ENCODE measurements at places on chromosomes 6 and 20.

GRCh38 chr6:167829513-167829912 lies 2.8 kb downstream of the AFDN start:
- no peak for DNase-seq

GRCh38 chr20:39234520-39235095 lies 272.5 kb downstream of the DHX35 start:
- DNase-seq = no peak

DNA sequence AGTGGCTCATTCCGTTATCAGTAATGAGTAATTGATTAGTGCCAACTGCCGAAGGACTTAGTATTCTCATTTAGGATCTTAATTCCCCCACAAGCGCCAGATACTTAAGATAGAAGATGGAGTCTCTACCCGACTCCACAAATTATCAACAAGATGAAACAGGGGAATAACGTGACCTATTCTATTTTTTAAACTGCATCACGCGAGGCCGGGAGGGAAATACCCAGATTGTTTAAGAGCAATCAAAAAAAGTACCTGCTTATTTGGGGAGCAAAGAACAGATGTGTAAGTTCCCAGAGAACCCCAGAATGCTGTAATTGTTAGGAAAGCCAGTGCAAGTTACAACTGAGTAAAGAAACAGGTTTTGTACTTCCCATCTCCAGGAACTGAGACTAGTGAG lies 1.1 kb upstream of the MAP3K5 start:
- DNase-seq = no peak

GRCh38 chr6:131042664-131043063 lies 20.4 kb downstream of the EPB41L2 start:
- no peak for DNase-seq

GRCh38 chr6:22102671-22103070 lies 194.2 kb downstream of the PRL start:
- no peak for DNase-seq

DNA sequence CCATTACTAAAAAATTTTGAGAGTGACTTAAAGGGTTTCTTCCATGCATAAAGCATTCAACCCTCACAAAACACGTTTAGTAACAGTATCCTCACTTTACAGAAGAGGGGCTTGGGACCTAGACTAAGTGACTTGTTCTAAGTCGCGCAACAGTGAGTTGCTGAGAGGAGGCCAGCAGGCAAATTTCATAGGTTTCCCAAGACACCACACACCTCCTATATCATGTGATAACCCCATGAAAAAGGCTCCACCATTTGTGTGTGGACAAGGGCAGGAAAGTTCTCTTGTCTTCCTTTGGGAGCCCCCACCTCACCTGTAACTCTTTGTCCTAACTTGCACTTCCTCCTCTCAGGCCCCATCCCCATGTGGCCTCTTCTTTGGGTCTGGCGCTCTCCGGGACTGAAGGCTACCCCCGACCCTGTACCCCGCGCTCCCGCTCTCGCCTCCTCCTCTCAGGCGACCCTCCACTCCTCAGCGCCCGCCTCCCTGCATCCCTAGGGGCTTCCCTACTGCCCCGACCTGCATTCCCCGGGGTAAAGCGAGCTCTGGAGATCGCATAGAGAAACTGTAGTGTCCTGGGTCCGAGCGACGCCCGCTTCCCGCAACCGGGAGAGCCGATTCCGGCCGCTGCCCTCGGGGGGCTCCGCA lies 392 bp downstream of the PSMB8 start:
- DNase-seq = no peak

GRCh38 chr20:35468671-35469334 lies 13.4 kb downstream of the CEP250 start:
- no peak for DNase-seq

DNA sequence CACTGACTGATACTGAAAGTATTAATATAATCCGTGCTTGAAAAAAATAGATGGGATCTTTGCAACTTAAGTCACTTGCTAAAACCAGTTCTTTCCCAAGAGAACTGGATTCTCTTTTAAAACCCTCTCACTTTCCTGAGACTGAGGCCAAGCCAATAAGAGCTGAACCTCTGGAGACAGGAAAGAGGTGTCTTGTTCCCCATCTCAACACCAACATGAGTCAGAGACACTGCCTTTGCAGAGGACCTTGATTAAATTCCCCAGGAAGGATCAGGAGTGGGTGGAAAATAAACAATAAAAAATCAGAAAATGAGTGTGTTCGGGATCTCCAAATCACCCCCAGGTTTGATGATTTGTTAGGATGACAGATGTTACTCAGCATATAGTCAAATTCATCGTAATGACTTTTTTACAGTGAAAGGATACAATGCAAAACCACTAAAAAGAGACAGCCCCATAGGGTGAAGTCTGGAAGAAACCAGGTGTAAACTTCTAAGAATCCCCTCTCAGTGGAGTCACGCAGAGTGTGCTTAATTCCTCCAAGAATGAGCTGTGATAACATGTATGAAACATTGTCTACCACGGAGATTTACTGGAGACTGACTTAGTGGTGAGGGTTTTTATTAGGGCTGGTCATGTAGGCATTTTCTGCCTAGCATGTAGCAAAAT lies 122.8 kb upstream of the BEND3 start:
- DNase-seq = no peak

GRCh38 chr6:63346217-63346835 lies 26.5 kb upstream of the LGSN start:
- no peak for DNase-seq

GRCh38 chr6:46699970-46700369 lies 12.3 kb downstream of the TDRD6 start:
- DNase-seq = no peak

- DNase-seq = peak; percentile 88
Observed at GRCh38 chr6:155528982-155529453, 73.4 kb upstream of the NOX3 start.

GRCh38 chr6:80210618-80211017 lies 104.1 kb downstream of the BCKDHB start:
- no peak for DNase-seq

GRCh38 chr6:52829046-52829817 lies 11.4 kb downstream of the GSTA5 start:
- DNase-seq = no peak

DNA sequence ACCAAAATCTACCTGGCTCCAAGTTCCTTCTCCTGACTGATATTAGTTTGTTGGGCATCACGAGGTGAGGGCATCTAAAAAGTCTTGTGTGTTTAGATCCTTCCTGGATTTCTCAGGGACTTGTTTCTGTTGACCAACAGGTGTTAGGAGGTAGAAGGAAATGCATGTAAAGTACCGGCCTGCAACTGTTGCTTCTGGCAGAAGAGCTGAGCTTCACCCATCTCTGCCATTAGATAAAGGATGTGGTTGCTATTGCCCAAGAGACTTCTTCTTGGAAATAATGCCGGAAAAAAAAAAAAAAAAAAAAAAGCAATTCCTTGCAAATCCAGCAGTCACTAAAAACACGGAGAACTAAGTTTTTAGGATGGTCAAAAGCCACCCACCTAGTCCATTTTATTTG lies 303.1 kb downstream of the CDH26 start:
- DNase-seq = no peak

DNA sequence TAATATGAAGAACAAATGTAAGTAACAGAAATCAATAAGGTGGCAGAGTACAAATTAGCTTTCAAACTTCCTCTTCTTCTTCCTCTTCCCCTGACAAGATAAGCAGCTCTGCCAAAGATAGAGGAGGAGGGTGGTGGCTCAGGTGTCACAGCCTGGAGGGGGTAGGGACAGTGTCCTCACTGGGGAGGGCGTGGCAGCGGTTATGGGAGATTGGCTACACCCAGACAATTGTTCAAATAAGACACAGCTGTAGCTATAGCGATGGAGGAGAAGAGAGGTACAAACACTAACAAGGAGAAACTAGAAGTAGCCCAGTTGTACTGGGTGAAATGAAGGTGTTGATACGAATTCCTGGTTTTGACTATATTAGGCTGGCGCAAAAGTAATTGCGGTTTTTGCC lies 198.5 kb downstream of the TBXT start:
- DNase-seq = no peak

GRCh38 chr6:122008101-122008999 lies 391.1 kb upstream of the HSF2 start:
- DNase-seq = no peak

DNA sequence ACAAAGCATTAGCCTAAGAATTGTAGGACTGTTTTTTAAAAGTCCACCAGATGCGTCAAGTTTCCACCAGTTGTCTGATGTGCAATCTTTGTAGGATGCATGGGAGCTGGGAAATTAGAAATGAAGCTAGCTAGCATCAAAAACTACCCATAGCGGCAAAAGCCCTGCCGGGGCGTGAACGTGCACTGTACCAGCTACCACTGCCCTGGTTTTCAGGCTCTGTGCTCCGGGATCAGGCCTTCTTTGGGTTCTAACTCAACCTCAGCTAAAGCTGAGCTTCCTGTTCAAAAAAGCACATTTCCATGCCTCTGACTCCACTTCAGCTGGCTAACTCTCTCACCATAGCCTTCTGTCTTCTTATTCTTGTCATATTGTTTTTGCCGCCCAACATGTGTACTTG lies 26.9 kb upstream of the FUCA2 start:
- DNase-seq = no peak

Data from AG04449 (cell line).